Spleen (tissue), 13 donors: ENCODE measurements at places on chromosomes 5 and 9.

- no peak for DNase-seq
Observed at GRCh38 chr5:147617191-147617606, 107.3 kb upstream of the DPYSL3 start.

- DNase-seq: no peak
Observed at GRCh38 chr9:14836885-14837284, 73.3 kb downstream of the FREM1 start.

DNA sequence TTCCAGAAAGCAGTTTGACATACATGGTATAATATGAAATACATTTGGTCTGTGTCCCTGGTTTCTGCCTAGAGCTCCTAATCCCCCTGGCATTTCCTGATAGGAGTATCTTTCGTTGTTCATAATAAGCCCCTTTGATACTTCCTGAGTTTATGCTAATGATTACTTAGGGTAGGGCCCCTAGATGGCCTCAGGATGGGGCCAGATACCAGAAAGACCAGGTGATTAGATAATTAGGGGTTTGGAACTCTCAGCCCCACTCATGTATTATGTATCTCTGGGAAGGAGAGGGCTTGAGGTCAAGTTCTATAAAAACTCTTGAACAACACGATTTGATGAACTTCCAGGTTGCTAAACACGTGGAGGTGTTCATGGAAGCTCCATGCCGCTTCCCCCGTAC, 163.3 kb upstream of the ZNF608 start:
- DNase-seq: no peak

DNA sequence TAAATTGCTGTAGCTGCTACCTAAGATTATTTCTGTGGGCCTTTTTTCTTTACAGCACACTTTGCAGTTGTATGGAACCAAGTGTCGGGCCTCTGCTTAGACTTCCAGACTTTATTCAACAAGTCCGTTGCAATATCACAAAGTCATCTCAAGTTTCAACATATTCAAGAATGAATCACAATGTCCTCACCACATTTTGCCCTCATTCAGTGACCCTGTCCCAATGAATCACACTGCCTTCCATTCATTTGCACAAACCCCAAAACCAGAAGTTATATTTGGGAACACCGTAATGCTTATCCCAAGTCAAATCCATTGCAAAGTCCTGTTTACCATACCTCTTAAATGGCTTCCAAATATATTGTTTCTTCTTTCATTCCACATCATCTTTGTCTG, 439.6 kb downstream of the CSNK1G3 start:
- DNase-seq: no peak

GRCh38 chr9:131545003-131545785, at the start of gene PRRT1B:
PRRT1B (plus strand) TSS chr9:131545523; CDS start chr9:131545616, 93 bp downstream.
- no peak for DNase-seq

DNA sequence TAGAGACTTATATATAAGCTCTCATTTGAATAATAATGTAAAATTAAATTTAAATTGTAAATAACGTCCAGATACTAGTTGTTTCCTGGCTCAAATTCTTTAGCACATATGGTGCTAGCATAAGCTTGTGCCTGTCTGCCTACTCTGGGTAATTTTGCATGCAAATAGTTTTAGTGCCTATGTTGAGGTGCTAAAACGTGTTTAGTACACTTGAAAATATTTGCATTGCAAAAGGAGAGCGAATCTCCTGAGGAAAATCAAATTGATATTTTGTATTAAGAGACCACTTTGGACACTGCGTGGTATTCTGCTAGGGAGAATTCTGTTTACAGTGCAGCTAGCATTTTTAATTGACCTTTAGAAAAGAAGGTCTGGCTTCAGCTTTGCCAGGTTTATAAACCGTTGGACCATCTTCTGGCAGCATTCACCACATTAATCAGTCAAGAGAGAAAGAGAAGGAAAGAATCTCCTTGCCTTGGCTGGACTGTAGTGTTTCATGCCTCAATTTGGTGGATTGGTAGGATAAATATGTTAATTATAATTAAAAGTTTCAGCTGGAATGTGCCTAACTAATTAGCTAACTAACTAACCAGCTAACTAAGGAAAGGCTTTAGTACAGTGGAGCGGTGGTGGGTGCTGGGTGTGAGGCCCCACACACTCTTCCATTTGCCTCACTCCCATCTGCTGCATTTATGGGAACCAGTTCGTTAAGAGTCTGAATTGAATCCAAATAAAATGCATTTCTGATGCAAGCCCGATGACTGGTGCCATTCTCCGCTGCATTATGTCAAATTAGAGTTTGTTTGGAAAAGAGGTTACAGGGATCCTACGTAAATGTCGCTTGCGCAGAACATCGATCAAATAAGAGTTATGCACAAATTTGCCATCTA, 150.1 kb upstream of the MPDZ start:
- no peak for DNase-seq

DNA sequence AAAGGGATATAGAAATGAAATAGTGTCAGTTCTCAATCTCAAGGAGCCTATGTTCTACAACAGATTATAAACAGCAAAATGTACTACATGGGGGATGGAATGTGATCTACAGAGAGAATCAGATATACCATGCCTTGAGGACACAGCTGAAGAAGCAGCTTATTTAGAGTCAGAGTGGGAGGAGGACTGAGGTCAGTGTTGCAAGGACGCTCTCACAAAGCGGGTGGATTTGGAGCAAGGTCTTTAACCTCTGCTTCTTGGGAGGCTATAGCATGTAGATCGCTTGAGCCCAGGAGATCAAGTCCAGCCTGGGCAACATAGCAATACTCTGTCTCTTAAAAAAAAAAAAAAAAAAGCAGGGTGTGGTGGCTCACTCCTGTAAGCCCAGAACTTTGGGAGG, 32.8 kb upstream of the PLIN2 start:
- no peak for DNase-seq

DNA sequence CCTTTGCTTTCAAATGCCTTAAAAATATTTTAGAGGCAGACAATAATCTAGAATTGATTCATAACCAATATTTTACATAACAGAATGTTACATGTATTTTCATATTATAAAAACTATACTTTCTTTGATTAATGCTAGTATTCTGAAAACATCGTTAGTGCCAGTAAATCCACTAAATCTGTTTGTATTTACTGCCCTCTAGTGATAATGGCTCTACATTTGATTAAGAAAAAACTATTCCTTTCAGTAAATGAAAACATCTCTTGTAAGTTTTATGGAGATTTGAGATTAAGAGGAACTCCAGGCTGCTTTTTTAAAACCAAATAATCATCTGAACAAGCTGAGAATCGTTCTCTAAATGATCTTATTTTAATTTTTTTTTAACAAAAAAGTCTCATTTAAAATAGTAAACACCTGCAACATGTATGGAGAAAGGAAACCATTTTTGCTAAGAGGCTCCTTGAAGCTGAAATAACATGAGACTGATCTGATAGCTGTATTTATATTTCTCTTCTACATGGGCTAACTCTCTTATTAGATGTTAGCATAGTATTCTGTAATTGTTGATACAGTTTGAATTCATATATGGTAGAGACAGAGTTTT, 424.7 kb downstream of the RAB3C start:
- no peak for DNase-seq

DNA sequence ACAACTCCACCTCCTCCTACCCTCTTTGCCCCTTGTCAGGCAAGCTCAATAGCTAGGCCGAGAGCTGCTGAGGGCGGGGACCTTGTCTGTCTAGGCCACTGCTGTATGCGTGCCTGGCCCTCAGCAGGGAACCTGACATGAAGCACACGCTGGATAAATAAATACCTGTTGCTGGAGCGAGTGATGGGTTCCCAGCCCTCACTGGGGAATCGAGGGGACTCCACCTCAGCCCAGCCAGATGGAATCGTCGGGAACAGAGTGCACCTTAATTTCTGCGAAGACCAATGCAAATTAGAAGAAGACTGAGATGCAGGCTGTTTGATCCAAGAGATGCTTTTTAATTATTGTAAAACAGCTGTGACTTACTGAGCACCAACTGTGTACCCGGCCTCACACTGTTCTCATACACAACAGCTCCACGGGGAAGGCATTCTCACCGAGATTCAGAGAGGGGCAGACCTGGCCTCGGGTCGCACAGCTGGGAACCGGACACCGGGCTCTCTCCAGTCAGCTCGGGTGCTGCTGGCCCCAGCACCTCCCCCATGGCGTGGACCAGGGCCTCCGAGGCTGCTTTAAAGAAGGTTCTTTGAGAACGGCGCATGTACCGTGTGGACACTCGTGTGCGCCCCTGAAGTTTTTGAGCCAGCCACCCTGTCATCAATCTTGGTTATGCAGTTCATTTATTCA, 109.7 kb upstream of the IER5L start:
- DNase-seq: peak; percentile 67

- no peak for DNase-seq
Observed at GRCh38 chr5:165525271-165525670, 2019.9 kb downstream of the MAT2B start.

- DNase-seq: peak; percentile 94
Observed at GRCh38 chr5:95808686-95809413, 13.7 kb downstream of the GLRX start.

DNA sequence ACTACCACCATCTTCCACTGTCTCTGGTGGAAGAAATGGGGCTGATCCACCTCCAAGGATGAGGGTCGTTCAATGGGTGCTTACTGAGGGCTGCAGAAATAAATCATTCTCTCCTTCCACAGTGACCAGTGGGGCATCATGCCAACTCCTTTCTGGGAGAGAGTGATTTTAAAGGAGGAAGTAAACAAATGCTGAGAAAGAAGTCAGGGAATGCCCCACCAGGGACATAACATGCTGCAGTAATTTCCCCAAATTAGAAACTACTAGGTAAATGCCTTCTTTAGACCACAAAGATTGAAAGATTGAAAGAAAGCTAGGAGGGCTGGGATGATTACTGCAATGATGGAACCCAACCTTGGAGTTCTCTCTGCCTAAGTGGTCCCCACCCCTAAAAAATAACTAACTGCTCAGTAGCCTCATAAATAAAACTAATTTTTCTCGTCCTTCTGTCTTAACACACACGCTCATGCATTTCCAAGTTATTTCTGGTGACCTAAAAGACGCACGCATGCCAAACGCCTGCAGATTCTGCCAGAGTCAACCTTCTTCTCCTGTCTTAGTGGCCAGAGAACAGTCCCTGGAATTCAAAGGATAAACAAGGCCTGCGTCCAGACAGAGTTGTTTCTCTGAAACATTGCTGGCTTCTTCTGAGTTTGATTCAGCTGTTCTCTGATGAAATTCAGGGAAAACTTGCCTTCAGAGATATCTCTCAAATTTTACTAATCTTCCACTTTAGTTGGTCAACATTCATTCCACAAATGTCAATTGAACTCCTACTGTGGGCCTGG, 250.0 kb downstream of the NR3C1 start:
- DNase-seq: no peak

DNA sequence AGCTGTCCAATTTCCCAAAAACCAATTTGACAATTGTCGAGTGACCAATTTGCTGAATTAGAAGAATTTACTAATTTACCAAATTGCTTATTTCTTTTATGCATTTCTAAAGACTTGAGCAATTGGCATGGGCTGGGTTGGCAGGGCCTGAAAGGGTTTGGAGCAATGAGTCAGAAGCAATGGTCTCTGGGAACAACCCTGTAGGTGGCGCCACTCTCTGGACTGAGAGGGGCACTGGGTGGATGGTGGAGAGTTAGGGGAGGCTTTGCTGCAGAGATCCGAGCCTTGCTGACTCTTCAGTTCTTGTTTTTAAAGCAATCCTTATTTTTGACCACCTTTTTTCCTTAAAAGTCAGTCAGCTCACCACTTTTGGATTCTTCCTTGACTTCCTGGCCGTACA, 71.5 kb upstream of the RPS23 start:
- DNase-seq: no peak

DNA sequence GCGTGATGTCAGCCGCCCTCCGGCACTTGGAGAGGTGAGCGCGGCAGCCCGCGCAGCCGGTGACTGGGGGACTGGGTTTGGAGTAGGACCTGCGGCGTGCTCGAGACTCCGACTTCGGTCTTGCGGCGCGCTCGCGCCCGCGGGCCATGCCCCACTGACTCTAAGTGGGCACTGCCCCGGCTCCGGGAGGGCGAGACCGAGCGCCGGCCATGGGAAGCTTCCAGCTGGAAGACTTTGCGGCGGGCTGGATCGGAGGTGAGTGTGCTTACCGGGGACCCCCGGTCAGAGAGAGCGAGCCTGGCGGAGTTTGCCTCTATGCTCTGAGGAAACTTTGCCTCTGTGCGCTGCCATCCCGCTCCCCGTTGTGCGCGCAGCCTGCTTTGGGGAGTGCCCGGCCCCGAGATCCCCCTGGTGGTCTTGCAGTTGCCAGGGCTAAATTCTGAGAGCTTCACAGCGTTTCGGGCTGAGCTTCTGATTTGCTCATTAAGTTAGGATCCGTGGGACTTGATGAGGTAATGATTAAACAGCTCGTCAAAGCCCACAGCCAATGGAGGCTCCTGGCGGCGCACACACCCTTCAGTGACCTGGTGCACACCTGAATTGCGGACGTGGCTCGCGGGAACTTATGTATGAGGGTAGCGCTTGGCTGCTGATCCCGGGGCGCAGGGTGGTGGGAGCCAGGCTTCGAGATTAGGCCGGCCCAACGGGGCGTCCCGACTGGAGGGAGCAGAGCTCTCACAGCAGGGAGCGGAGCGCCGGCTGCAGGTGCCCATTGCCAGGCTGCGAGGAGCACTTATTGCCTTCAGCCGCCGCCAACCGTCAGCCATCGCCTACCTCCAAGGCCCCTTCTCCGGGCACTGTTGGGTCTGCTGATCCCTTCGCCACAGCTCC, at the start of gene SLC25A48:
Gene SLC25A48, plus strand, starts transcription at position 25 of the 891 bp plus-strand sequence. Its CDS starts 185 bp downstream, at position 210.
- DNase-seq: peak; percentile 80

GRCh38 chr5:109468737-109469420, 59.1 kb upstream of the PJA2 start:
- DNase-seq: peak; percentile 96

GRCh38 chr5:21140987-21141386, 1153.0 kb upstream of the CDH18 start:
- no peak for DNase-seq

DNA sequence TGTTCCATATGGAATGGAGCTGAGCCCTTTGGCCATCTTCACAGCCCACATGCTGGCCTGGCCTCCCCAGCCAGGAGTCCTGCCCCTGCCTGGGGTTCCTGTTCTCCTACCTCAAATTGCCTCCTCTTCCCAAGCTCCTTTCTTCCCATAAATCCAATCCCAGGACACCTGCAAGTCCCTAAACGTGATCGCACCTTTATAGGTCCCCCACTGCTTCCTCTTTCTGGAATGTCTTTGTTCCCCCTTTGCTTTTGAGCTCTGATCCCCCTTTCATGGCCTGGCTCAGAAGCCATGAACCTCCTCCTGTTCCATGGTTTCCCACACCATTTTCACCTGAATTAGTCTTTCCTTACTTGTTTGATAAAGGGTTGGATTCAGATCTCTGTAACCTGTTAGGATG, 68.5 kb downstream of the TRPC7 start:
- DNase-seq: no peak

DNA sequence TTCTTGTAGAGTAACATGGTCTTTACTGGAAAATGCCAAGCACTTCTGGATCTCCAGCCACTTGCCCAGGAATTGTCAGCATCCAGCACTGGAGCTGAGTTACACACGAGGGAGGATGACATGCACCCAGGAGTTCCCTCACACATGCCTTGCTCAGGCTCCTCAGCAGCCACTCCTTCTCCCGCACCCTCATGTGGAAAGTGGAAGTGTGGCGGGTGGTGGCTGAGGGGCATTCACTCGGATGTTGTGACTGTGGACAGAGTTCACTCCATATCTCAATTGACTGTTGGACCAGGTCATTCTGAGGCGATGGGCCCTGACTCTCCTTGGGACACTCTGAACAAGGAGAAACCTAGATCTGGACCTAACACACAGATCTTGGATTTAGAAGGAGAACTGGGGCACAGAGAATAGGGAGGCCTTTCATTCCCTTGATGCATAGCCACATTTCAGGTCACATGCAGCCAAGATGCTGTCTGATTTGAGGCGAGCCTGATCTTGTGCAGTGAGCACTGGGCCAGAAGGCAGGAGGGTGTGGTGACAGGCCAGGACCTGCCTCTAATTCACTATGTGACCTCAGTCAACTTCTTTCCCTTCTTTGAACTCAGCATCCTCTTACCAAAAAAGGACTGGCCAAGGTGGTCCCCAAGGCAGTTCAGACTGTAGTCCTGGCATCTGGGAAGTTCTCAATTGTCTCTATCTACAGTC, 62.1 kb downstream of the CYSTM1 start:
- DNase-seq: no peak
